ENCODE measurements at places on chromosomes 11 and 22.

DNA sequence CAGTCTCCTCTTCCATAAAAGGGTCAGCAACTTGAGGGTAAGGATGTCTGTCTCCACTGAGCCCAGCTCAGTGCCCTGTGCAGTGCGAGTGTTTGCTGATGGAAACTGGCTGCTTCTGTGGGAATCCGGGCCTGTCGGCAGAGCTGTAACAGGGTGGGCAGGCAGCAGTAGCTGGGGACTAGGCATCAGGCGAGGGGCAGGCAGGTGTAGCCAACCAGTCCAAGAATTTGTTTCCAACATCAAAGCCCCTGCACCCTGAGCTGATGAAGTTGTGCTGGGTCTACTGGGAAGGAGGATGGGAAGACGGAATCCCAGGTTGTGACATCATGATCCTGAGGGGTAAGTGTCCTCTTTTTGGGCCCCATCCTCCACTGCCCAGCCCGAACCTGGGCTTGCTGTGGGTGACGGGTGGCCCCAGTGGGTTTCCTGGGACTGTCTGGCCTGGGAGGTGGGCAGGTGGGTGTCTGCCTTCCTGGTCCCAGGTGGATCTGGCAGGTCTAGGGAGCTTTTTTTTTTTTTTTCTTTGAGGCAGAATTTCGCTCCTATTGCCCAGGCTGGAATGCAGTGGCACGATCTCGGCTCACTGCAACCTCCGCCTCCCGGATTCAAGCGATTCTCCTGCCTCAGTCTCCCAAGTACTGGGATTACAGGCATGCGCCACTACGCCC lies 11.0 kb downstream of the SLC29A2 start:
- DNase-seq: no peak

- no peak for DNase-seq
These were observed 68.4 kb upstream of the CLNS1A start for GRCh38 chr11:77705876-77706579.

DNA sequence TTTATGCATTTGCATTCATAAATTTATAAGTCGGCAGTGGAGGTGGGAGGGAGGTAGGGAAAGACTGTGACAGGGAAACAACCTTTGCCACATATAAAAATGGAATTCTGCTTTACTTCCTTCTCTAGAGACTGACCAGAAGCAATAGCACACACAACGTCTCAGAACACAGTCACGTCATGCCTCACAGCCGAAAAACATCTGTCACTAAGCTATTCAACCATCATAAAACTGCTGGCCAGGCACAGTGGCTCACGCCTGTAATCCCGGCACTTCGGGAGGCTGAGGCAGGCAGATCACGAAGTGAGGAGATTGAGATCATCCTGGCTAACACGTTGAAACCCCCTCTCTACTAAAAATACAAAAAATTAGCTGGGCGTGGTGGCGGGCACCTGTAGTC lies 101.0 kb upstream of the CHRM4 start:
- DNase-seq: no peak

GRCh38 chr11:130379276-130379675 lies 49.1 kb downstream of the ADAMTS8 start:
- no peak for DNase-seq

DNA sequence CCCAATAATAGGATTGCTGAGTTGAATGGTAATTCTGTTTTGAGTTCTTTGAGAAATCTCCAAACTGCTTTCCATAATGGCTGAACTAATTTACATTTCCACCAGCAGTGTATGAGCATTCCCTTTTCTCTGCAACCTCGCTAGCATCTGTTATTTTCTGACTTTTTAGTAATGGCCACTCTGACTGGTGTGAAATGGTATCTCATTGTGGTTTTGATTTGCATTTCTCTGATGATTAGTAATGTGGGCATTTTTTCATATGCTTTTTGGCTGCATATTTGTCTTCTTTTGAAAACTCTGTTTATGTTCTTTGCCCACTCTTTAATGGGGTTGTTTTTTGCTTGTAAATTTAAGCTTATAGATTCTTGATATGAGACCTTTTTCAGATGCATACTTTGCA lies 97.4 kb downstream of the FDX1 start:
- no peak for DNase-seq

DNA sequence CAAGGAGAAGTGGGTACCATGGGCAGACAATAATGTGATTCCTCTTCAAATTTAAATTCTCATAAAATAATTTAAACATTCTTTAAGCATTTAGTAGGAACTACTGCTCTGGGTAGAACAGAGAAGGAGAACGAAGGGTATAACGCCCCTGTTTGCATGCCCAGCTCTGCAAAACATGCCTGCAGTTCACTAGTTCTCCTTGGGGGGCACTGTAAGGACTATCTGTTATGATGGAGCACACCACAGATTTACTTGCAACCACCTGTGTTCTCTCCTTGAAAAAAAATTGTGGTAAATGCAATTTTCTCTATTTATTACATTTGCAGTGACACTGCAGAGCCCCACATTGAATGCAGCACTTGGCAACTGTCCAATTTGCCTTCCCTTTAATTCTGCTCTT lies 100.3 kb downstream of the GUCY1A2 start:
- peak; percentile 58 for DNase-seq

GRCh38 chr22:39419911-39420310 lies 20.3 kb downstream of the TAB1 start:
- DNase-seq: no peak

DNA sequence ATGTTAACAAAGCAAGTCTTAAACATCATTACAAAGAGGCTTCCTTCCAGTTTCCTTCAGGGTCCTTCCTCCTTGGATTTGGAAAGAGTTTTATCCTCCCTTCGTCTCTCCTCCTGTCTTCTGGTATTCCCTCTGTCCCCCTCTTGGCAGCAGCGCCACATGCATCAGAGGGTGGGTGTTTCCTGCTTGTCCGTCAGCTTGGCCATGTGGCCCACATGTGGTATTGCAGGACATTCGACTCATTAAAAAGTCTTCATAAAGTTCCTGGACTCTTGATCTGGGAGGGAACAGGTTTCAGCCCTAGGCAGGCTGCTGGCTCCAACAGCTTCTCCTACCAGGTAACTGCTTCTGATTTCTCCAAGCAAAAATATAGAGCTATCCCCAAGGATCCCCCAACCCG lies 189.8 kb downstream of the CSNK2A3 start:
- DNase-seq: peak; percentile 13

DNA sequence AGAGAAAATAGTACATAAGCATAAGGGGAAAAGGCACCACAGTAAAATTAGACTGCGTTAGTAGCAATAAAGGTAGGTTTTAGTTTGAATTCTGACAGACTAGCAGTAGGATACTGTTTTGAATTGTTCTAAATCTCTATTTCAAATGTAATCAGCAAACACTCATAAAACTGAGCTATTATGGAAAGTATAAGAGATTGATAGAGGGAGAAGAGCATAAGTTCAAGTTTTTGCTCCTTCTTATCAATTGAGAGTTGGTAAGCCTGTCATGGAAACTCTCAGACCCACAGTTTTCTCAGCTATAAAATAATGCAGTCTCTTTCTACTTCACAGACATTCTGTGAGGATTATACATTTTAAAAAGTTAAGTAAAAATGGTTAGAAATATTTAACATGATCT lies 840.2 kb upstream of the CNTN5 start:
- no peak for DNase-seq

DNA sequence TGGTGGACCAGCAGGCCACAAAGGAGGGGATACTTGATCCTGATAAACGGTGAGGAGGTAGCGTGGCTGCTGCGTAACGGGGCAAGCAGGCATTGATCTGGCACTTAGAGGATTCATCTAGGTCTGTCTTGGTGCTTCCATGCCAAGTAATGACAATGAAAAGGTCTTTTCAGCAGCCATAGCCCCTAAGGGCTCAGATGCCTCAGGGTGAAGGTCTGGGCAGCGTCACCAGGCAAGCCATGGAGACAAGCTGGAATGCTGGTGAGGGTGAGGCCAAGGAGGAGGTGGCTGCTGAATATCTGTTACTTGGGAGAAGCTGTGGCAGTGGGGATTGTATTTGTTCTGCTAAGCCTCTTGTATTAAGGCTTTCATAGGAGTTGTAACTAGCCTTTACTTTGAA lies 4.8 kb upstream of the CHKB start:
- DNase-seq: no peak

GRCh38 chr11:128696941-128697340 lies 3.1 kb downstream of the FLI1 start:
- no peak for DNase-seq

GRCh38 chr11:106496677-106497076 lies 419.2 kb downstream of the AASDHPPT start:
- no peak for DNase-seq

DNA sequence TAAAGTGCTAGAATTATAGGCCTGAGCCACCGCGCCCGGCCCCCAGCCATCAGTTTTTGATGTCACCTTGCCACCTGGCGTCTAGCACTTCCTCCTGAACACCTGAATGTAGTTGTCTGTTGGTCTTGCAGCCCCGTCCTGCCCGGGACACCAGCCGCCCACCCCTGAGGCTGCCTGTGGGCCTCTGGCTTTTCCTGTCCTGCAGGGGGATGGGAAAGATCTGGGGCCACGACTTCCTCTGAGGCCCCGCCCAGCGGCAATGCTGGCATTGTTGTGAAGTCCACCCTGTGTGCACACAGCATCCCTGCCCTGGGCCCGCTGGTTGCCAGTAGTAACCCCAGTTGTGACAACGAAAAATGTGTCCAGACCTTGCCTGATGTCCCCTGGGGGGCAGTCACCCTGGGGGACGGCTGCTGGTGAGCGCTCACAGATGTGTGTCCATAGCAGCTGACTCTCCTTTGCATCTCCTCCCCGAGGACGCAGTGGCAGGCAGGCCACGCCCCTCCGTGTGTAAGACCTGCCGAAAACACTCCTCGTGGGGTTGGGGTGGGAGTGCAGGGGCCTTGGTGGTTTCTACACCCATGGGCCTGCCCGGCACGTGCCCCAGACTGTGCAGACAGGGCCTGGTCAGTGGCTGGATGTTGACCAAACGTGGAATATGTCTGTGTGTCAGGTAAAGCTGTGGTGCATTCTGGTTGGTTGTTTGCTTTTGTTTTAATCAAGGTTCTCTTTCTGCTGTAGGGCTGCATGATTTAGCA lies 6.8 kb downstream of the SELENOO start:
- DNase-seq: peak; percentile 69

GRCh38 chr11:65778431-65778900 lies 2.3 kb downstream of the AP5B1 start:
- DNase-seq: no peak

- DNase-seq: no peak
These were observed 442.1 kb upstream of the CCDC90B start for GRCh38 chr11:83728281-83728680.

- no peak for DNase-seq
These were observed 5.3 kb downstream of the FXYD6 start for GRCh38 chr11:117871160-117871559.

DNA sequence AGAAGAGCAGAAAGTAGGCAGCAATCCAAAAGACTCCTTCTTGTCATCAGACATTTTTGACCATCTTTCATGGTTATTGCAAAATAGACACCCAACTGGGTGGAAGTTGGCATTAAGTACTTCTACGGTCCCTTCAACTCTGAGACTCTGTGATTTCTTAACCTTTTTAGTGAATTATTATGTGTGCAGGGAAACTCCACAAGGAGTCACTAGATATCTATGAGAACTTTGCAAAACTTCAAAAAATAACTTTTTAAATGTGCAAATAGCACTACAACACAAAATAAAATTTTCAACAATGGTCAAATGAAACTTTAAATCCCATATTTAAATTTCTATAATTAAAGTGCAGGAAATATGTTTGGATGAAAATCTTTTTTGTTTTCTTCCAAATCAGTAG lies 88.7 kb downstream of the SLC17A6 start:
- no peak for DNase-seq

GRCh38 chr22:44608597-44609399 lies 93.2 kb upstream of the PRR5 start:
- DNase-seq: no peak
